Suppressor macrophage treated with lipopolysaccharide for 1 hour (primary cell): ENCODE measurements at places on chromosomes 1 and 21.

GRCh38 chr1:204479387-204480136 is 15.0 kb downstream of the PIK3C2B start:
- DNase-seq, result no peak

DNA sequence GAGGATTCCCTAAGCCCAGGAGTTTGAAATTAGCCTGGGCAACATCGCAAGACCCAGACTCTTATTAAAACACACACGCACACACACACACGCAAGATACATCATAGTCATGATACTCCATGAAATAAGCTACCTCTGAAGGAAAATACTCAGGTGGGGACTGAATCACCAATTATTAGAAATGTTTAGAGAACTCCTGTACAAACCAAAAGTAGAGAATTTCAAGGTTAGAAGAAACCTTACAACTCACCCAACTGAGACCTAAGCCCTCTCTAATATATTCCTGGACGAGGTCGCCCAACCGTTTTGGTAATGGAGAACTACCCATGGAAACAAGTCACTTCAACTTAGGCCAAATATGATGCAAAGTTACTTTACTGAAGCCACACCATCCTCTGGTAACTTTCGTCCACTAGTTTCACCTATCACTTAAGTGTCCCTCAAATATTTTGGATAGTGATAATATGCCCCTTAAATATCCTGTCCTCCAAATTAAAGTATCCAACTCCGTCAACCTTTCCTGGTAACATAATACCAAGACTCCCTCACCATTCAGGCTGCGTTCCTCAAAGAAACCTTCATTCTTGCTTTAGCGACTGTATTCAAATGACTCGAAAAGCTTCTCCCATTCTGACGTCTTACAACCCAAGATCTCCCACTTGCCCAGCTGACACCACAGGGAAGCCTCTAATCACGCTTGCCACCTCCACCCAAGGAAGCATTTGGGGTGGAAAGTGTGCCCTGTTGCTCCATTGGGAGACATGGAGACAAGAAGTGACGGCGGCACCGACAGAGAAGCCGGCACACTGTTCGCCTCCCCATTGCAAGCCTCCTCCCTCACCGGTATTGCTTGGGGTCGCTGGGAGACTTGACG is 856 bp downstream of the NRDC start:
- DNase-seq, result peak; percentile 69

DNA sequence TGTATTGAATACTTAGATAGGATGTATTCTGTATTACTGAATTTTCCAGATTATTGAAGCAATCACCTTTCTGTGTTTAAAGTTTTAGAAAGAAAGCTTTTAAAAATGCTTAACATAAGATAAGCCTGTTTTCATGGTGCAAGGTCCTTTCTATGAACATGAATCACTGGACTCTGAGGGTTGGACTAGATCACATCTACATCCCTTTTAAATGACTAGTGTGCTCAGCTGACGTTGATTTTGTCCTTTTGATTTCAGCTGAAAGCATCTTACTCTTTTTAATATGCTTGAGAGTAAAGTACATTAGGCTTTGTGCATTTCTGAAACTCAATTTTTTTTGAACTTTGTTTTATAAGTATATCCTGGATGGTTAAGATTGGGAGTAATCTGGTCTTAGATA is 16.2 kb downstream of the MIER1 start:
- DNase-seq, result no peak

DNA sequence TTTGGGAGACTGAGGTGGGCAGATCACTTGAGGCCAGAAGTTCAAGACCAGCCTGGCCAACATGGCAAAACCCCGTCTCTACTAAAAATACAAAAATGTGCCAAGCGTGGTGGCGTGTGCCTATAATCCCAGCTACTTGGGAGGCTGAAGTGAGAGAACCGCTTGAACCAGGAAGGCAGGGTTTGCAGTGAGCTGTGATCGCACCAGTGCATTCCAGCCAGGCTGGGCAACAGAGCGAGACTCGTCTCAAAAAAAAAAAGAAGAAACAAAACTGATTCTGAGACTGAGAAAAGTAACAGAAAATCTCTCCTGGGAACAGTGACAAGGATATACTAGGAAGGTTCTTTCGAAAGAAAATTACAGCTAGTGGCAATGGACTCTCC is 20.9 kb downstream of the USP48 start:
- DNase-seq, result no peak

DNA sequence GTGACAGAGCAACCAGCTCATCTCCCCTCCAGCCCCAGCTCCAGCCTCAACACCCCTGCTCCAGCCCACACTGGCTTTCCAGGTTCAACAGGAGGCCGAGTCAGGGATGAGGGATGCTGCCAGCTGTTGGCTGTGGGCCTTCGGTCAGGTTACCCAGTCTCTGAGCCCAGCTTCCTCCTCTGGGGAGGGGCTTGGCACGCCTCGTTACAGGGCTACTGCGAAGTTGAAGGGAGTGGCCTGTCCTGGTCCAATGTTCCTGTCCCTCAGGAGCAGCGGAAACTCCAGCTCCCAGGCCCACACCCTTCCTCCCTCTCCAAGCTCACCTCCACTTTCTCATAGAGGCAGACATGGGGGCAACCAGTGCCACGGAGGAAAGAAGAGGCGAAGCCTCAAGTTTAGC is 15.1 kb upstream of the TAS1R2 start:
- DNase-seq, result no peak

- no peak for DNase-seq
Observed at GRCh38 chr1:78385744-78386462, 104.9 kb upstream of the PTGFR start.

GRCh38 chr1:29453502-29454240 is 217.3 kb downstream of the PTPRU start:
- peak; percentile 26 for DNase-seq

GRCh38 chr1:209160230-209160629 is 423.3 kb upstream of the CAMK1G start:
- no peak for DNase-seq

DNA sequence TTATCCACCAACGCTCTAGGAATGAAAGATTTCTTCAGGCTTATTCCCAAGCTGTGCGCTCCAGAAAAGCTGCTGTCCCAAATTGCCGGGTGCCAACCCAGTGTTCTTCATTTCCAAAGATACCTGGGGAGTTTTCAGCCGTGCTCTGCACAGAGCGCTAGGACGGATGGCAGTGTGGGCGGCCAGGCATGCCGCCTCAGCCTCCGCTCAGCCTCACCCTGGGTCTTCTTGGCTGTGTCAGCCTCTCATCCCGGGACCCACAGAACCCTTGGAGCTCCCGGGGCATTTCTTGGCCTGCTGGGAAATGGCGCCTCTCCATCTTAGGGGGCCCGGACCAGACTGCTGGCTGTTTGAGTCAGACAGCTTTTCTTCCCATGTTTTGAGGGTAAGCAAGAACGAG is 116.9 kb upstream of the SLC25A33 start:
- DNase-seq, result no peak

GRCh38 chr1:9849691-9850441 is 26.1 kb upstream of the CLSTN1 start:
- DNase-seq, result no peak

DNA sequence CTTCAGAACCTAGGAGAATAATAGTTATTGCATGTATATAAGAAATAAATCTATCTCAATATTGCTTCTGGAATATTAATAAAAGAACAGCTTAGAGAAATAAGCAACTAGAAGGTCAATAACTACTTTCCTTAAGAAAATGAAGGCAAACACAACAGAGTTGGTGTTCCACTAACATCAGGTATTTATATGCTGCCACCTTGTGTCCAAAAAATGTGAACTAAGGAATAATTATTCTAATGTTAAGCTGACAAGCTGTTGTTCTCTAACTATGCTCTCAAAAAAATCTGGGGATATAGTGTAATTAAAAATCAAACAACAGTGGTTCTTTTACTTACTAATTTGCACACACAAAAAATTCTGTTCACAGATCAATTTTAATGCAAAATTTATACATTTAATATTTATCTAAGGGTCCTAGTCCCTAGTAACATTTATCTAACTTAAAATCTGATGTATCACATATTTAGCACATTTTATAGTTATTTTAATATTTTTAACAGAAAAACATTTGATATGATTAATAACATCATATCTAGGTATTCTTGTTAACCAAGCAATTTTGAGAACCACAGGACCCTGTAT is 39.6 kb downstream of the UCHL5 start:
- DNase-seq, result peak; percentile 63

GRCh38 chr1:200518524-200518923 is 102.0 kb downstream of the KIF14 start:
- no peak for DNase-seq

DNA sequence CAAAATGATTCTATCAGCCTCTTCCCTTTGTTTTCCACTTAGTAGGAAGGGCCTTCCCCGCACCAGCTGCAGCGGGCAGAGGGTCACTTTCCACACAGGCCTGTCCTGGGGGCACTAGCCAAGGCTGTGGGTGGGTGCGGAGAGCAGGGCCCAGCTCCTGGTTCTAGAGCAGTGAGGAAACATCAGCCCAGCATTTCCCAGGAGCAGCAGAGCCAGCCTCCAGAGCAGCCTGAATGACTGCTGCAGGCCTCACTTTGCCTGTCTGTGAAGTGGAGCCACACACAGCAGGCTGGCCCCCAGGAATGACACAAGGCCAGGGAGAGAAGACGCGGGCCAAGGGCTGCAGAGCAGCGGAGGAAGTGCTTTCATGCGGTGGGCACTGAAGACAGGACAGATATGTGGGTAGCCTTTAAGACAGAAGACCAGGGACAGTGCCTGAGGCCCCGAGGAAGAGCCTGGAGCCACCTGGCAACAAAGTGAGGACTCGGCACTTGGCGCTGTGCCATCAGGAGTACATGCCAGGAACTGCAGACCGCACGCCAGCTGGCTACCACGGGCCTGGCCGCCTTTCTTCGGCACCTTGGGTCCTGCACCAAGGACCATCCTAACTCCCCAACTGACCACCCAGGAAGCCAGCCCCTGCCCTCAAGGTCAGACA is 42.0 kb downstream of the ACOT7 start:
- DNase-seq, result no peak

DNA sequence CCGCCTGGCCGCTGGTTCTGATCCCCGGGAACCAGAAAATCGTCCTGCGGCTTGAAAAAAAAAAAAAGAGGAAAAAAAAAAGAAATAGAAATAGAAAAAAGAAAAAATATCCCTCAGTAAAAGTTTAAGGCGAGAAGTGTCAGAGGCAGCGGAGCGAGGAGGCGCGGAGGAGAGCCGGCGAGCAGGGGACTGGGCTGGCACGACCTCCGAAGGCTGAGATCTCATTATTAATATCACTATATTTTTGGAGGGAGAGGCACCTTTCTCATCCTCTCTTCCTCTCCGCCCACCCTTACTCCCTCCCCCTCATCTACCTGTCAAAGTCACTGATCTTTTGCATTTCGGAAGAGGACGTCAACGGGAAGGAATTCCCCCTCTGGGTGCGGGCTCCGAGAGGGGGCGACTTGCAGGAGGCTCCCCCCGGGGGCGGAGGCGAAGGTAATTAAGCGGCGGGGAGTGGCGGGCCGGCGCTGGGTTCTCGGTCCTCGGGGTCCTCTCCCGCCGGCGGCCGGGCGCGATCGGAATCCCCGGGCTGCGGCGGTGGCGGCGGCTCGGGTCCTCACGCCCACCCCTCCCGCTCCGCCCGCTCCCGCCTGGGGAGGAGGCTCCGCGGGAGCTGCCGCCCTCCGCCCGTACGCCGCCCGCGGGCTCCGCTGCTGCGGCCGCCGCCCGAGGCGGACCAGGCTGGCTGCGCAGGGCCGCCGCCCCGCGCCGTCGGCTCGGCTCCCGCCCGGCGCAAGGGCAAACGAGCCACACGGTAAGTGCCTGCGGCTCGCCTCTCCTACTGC is at the start of gene NTNG1:
Gene NTNG1, plus strand, starts transcription at position 337 of the 788 bp plus-strand sequence.
- peak; percentile 17 for DNase-seq

GRCh38 chr1:235673981-235674380 is 24.4 kb upstream of the GNG4 start:
- no peak for DNase-seq

GRCh38 chr1:37471345-37472231 is 2.8 kb upstream of the ZC3H12A start:
- DNase-seq, result peak; percentile 88

- DNase-seq, result no peak
Observed at GRCh38 chr1:53462769-53463501, 3.7 kb downstream of the DMRTB1 start.

DNA sequence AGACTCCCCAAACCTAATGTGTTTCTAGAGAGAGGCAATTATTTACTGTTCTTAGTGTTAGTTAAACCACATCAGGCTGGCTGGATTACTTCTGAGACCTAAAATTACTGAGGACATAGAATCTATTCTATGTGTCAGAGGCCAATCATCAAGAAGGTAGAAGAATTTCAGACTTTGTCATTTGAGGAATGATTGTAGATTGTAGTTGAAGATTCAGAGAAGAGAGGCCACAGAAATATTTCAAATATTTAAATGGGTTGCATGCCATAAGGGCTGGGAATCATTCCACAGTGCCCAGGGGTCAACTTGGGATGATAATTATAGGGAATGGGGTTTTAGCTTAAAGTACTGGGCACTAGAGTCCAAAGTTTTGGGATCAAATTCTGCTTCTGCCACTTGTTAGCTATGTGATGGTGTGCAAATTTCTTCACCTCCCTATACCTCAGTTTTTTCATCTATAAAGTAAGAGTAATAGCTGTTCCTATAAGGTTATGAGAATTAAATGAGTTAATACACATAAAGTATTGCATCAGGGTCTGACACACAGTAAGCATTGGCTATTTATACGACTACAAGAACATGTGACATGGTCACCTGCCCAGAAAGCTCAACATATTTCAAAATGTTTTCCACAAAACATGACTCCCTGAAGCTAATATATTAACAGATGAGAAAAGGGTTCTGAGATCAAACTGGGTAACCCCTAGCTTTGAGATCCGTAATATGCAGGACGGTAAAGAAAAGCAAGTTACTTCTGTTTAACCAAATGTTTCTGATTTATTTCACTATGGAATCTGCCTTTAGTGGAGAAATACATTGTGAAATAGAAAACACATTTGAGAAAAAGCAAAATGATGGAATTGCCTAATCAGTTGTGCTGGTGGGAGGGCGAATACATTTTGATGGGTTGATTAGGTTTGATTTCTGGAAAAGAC is 69.7 kb upstream of the SPAG17 start:
- no peak for DNase-seq

DNA sequence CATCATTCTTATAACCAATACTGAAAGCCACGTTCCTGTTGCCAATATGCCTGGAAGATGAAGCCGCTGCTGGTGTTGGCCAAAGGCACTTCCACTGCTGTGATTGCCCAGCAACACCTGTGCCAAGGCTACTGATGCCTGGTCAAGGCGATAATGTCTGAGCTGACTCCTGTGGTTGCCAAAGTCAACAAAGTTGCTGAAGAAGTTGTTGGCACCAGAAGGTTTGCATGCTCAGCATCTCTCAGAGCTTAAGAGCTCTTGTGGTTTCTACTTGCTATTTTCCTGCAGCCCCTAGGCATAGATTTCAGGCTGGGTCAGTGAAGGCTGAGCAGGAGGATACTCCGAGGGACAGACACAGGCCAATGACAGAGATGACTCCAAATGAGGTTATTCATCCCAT is 63.4 kb upstream of the RAB3GAP2 start:
- DNase-seq, result no peak

- DNase-seq, result no peak
Observed at GRCh38 chr1:174044418-174045222, 22.5 kb upstream of the RC3H1 start.

GRCh38 chr1:23617084-23617521 is 57.8 kb upstream of the ID3 start:
- no peak for DNase-seq
